Activated gamma-delta T cell treated with anti-CD3 and anti-CD28 coated beads, Interleukin-2, amount 50 U/mL, for 16 hours (primary cell): ENCODE measurements at places on chromosomes 11 and 22.

- DNase-seq, result no peak
Measured at GRCh38 chr11:117181586-117182550, 3.3 kb downstream of the SIDT2 start.

- peak; percentile 53 for DNase-seq
Measured at GRCh38 chr22:29040385-29041275, 21.0 kb downstream of the C22orf31 start.

DNA sequence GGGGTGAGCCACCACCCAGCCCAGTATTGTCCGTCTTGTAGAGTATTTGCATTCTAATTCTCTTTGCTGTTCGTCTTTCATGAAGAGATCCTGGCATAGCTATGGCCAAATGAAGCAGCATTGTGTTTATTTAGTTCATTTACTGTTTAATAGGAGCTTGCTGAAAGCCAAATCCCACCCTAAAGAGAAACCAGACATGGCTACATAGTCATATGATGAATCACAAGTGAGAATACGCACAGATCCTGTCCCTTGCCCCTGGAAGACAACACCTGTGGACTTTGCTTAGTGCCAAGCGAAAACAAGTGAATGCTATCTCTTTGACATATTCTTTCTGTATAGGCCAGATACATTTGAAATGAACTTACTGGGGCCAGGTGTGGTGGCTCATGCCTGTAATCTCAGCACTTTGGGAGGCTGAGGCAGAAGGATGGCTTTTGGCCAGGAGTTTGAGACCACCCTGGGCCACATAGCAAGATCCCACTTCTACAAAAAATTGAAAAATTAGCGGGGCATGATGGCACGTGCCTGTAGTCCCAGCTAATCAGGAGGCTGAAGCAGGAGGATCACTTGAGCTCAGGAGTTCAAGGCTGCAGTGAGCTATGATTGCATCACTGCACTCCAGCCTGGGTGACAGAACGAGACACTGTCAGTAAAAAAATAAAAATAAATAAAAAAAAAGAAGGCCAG lies 5.1 kb upstream of the ARFGAP3 start:
- DNase-seq, result no peak

DNA sequence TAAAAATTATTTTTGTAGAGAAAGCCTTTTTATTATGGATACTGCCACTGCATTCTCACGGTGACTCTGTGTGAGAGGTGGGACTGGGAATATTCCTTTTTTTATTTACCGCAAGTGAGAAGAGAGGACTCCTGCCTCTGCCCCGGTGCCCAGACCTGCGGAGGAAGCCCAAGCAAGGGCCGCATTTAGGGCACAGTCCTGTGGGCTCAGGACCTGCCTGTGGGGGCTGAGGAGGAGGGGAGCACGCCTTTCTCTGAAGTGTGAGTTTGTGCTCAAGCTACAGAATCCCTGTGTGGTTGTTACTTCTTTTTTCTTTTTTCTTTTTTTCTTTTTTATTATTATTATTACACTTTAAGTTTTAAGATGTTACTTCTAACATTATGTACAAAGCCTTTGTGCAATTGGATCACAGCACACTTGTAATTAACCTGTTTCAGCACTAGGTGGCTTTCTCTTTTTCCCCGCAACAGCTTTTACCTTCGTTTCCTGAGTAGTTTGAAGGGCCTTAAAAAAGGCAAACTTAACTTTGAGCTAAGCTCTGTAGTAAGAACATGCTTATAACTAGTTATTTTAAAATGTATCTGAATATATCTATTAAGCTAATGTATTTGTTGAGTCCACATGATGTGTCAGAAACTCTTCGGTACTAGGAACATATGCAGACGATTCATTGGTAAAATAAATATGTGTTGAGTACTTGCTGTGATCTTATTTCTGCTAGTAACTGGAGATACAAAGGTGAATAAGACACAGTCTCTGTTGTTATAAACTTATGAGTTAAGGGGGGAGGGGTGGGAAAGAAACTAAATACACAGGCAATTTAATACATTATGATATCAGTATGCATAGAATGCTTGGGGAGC lies 18.3 kb downstream of the AMOTL1 start:
- no peak for DNase-seq

DNA sequence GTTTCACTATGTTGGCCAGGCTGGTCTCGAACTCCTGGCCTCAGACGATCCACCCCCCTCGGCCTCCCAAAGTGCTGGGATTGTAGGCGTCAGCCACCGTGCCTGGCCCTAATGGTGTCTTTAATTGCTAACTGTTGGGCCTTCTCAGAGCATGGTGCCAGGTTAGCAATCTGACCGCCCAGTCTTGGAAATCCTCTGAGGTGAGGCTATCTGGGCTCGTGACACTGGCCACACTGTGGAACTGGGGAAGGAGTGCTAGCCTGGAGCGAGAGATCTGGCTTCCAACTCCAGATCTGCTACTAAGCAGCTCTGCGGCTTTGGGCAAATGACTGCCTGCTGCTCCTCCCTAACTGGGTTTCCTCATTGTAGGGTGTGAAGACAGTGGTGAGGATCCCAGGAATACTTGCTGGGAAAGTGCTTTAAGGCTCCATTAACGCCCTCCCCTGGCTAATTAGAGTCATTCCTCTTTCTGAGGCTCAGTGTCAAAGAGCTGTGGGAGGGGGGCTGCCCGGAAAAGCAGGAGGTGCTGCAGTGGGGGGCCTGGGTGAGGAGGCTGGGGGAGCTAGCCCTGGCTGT lies 35.4 kb downstream of the CHRDL2 start:
- no peak for DNase-seq

DNA sequence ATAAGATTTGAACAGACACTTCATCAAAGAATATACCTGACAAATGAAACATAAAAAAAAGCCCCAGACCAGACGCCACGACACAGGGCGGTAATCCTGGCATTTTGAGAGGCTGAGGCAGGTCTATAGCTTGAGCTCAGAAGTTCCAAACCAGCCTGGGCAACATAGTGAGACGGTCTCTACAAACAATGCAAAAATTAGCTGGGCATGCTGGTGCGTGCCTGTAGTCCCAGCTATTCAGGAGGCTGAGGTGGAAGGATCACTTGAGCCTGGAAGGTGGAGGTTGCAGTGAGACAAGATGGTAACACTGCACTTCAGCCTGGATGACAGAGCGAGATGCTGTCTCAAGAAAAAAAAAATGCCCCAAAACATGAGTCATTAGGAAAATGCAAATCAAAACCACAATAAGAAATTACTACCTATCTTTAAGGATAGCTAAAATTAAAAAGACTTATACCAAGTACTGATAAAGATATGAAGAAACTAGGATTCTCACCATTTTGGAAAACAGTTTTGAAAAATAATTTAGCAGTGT lies 91.7 kb upstream of the GRAMD1B start:
- no peak for DNase-seq
